ENCODE measurements at places on chromosomes 11 and 22. TPM values are rescaled to one million over a fixed set of nuclear protein-coding genes. Genes with fewer than 3 reads are reported as not detected.

- ATAC-seq, result no peak
Measured at GRCh38 chr11:37503411-37504059, 905.5 kb upstream of the RAG2 start.

DNA sequence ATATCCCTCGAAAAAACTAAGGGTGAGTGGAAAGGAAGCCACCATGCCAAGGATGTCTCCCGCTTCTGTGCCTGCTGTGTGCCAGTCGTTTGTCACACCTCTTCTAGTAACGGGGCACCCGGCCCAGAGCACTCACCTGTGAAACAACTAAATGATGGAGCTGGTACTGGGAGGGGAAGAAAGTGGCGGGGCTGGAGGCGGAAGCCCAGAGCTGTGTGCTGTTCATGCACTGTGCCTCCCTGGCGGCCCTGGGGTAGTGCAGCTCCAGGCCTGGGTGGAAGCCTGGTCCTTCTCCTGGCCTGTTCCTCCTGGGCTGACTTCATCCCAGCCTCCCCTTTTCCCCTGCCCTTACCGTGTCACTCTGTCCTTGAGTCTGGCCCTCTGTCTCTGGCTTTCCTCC, 130.2 kb downstream of the CEP164 start:
- no peak for ATAC-seq

DNA sequence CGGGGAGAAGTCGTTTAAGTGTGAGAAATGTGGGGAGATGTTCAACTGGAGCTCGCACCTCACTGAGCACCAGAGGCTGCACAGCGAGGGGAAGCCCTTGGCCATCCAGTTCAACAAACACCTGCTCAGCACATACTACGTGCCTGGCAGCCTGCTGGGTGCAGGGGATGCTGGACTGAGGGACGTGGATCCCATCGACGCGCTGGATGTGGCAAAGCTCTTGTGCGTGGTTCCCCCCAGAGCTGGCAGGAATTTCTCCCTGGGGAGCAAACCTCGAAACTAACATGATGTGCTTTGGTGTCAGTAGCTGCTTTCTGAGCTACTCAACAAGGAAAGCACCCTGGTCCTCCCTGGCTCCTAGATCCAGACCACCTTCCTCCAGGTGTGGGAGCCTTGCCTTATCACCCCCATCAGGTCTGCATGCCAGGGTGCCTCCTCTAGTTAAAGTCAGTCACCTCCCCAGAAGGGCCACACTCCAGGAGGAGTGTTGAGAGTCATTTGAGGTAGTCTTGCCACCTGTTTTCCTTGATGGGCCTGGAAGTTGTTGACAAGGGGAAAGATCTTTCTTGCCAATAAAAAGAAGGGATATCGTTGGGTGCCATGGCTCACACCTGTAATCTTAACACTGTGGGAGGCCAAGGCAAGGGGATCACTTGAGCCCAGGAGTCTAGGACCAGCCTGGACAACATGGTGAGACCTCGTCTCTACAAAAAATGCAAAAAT, 12.9 kb downstream of the ZNF74 start:
- ATAC-seq, result no peak

DNA sequence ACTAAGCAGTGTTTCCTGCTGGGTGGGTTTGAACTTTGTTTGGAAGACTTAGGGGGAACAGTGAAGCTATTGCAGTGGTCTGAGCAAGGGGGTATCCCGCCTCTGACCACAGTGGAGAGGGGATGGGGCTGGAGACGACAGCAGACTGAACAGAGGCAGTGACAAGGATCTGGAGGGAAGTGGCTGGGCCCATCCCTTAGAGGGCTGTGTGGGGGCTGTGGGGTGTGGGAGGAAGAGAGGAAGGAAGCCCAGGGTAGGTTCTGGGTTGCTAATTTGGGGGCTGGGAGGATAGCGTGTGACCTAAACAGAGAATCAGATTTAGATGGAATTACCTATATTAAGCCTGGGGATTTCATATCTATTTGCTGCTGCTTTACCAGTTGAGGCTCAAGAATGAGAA, 70.7 kb downstream of the BMAL1 start:
- no peak for ATAC-seq

DNA sequence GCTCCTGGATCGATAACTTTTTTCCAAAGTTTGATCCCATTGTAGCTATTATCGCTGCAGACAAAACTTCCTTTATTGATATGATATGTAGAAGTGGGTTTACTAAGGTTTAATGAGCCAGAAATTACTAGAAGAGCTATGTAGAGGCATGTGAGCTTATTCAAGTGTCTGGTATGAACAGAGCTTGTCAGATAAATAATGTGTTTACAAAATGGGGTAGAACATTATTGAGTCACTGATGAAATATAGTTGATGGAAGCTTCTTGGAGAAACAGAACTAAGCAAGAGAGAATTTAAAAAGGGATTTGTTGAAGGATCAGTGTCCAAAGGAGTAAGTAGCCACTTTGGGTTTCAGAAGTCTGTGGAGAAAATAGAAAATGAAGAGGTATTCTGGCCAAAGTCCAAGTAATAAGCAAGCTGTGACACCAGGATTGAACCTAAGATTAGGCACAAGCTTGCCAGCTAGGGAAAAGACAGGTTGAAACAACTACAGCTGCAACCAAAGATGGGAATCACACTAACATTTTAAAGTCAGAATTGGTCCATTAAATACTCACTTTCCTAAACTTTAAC, 104.3 kb downstream of the MAML2 start:
- ATAC-seq, result no peak

- peak; percentile 50 for ATAC-seq
Measured at GRCh38 chr11:134124660-134125451, 56.0 kb downstream of the JAM3 start.

- ATAC-seq, result no peak
Measured at GRCh38 chr11:133943950-133944698, 12.6 kb downstream of the IGSF9B start.

DNA sequence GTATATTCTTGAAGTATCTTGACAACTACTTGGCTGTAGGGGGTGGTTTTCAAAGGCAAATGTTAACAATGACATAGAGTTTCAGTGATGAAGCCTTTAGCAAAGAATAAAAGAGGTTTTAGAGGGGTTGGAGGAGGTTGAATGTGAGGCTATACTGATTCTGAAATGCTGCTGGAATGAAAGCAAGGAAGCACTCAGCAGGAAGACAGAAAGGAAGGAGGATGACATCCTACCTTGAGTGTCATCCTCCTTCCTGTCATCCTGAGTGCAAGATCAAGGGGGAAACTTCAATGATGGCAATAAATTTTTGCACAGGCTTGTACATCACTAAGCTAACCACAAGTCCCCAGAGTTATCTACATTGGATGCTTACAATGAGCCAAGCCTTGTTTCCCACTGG, 120.5 kb downstream of the APIP start:
- no peak for ATAC-seq

DNA sequence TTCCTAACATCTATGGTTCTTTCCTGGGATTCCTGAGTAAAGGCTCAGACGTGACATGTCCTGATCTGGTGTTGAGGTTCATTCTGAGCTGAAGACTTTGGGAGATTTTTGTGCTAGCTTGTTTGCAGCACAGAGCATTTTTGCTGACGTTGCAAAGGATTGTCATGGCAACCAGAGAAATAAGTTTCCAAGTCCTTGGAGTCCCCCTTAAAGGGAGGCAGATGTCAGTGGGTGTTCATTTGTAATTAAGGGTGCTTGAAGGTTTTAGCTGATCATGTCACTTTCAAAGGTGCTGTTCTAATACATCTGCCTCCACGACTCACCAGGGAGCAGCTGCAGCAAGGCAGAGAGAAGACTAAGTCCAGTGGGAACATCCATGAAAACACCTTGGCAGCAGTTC, 5.4 kb upstream of the SYN3 start:
- peak; percentile 35 for ATAC-seq

GRCh38 chr11:80477178-80477577, 1036.3 kb upstream of the TENM4 start:
- no peak for ATAC-seq

- ATAC-seq, result no peak
Measured at GRCh38 chr11:27328614-27329013, 34.4 kb downstream of the CCDC34 start.

DNA sequence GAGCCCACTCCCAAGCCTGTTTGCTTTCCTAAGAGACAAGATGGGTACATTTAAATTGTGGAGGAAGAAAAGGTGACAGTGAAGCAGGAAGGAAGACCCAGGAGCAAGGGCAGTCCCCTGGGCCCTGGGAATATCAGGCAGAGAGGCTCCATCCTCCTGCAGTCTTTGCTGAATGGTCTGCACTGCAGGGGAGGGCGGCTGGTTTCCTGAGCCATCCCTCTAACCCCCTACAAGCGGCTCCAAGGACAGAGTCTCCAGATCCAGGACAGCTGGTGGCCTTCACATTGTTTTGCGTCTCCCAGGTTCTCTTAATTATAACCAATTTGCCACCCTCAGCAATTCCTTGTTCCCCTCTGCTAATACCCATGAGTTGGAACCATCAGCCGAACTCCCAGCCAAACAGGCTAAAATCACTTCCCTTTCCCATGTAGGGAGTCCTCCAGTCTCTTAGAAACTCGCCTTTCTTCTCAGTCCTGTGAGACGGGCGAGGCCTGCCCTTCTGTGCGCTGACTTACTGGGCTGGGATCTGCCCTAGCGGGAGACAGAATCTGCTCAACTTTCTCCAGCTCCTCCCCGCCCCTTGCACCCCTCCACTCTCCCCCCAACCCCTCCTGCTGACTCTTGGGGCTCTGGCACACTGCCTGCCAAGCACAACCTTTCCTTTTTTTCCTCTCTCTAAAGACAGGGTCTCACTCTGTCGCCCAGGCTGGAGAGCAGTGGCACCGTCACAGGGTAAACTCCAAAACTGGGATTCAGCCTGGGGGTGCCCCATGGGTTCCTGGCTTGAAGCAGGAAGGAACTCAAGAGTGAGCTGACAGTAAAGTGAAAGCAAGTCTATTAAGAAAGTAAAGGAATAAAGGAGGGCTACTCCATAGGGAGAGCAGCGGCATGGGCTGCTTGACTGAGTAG, 53.4 kb upstream of the EMID1 start:
- peak; percentile 56 for ATAC-seq

GRCh38 chr22:38271927-38272372, 860 bp downstream of the TMEM184B start:
- peak; percentile 13 for ATAC-seq

GRCh38 chr22:41842996-41843970, 10.4 kb downstream of the SREBF2 start:
- ATAC-seq, result no peak

DNA sequence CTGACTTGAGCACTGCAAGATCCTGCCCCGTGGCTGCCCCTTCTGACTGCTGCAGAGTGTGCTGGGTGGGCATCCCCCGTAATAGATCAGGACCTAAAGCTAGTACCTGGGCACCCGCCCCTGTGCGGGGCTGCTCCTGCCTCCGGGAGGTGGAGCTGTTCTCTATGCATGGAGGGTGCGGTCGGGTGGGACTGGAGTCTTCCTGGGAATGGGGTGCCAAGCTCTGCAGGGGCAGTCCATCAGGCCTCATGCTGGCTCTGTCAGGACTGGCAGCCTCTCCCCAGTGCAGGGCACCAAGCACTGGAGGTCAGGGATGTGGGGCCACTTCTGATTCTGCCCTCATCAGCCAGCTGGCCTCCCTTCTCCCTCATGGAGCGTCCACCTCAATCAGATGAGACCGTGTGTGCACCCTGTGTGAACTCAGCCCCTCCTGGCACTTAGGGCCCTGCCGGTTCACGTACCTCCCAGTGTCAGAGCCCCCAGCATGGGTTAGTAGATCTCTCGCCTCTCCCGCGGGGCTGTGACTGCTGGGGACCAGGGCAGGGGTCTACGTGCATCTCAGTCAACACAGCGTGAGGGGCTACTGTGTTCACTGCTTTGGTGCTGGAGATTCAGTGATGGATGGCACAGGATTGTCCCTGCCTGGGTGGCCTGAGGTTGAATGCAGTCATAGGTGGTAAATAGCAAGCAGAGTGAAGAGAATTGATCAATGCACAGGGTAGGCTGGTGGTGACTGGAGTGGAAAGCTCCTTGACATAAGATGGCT, 30.8 kb downstream of the MPPED1 start:
- ATAC-seq, result peak; percentile 45

DNA sequence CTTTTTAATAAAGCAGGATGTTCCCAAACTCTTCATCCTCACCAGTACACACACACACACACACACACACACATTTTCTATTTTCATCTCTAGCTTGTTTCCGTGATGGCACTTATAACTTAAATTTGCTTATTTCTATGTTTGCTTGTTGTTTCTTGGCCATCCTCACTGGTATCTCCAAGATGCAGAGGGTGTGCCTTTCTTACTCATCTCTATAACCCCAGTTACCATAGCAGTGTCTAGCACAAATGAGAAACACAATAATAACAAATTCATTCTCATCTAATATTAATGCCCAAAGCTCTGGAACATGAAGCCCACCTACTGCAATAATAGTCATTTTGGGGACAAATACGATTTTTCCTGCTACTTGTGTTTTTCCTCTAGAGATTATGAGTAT, 156.3 kb downstream of the GRM5 start:
- ATAC-seq, result peak; percentile 58

- no peak for ATAC-seq
Measured at GRCh38 chr11:111570796-111571195, 30.3 kb downstream of the LAYN start.

GRCh38 chr11:47289856-47290255, 19.9 kb downstream of the MADD start:
- ATAC-seq, result no peak

DNA sequence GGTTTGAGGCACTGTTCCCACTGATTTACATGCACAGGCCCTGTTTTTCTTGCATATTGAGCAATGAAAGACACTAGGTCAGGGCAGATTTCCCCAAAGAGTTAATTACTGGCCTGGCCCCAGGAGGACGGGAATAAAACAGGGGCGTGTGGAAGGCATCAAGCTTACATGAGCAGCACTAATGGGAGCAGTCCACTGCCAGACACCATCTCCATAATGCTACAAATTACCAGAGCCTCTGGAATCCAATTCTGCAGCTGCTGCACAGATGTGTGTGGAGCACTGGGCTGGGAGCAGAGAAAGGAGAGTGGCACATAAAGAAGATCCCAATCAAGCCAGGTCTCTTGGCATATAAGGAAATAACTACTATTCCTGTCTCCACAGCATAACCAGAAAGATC, 96.9 kb downstream of the CCDC34 start:
- no peak for ATAC-seq

GRCh38 chr11:5137014-5137413, 1.1 kb downstream of the OR52A5 start:
- ATAC-seq, result no peak

DNA sequence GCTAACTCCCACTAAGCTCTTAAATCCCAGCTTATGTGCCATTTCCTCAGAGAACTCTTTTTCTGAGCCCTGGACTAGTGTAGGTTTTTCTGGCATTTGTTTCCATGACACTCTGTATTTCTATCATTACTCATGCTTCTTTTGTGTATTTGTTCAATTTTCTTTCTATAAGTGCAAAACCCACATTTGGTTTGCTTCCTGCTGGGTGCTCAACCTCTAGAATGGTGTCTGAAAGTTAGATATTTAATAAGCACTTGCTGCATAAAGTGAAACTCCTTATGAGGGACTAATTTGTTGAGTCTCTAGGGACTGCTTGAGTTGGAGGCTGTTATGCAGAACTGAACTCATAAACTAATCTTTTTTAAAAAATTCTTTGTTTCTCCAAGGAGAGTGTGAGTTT, 68.6 kb downstream of the SYT9 start:
- ATAC-seq, result no peak

The GDPD4 gene
- 1.00 TPM for total RNA-seq

The OR6T1 gene
- not detected for total RNA-seq

The SYT7 gene
- total RNA-seq, result 3.5 TPM

The NPAS4 gene
- total RNA-seq, result 0.10 TPM

The SIK3 gene
- total RNA-seq, result 17.5 TPM

The MYBPC3 gene
- 0.09 TPM for total RNA-seq

The RIBC2 gene
- total RNA-seq, result 0.92 TPM

The CRYBB2 gene
- not detected for total RNA-seq

The CABP4 gene
- total RNA-seq, result 0.38 TPM

The OR52N1 gene
- total RNA-seq, result 0.19 TPM

The MRGPRX4 gene
- total RNA-seq, result not detected

The SHANK2 gene
- 11.5 TPM for total RNA-seq

The RAG2 gene
- not detected for total RNA-seq

The MMP27 gene
- total RNA-seq, result not detected
